ENCODE measurements at places on chromosomes 16 and 17.

DNA sequence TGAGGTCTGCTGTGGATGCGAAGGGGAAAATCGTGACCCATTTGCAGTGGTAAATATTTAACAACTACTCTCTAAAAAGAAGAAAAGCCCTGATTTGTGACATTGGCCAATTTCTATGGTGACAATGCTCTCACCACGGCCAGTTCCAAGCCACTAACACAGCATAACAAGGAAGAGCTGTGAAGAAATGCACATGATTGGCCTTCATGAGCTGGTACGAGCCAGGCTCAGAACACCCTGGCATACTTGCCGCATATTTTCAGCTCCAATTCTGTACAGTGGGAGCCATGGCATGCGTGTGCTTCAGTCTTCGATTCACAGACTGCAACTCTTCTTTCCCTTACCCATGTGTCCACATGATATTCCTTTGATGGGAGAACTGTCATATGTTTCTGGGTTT lies 363.9 kb upstream of the CDH5 start:
- no peak for DNase-seq

DNA sequence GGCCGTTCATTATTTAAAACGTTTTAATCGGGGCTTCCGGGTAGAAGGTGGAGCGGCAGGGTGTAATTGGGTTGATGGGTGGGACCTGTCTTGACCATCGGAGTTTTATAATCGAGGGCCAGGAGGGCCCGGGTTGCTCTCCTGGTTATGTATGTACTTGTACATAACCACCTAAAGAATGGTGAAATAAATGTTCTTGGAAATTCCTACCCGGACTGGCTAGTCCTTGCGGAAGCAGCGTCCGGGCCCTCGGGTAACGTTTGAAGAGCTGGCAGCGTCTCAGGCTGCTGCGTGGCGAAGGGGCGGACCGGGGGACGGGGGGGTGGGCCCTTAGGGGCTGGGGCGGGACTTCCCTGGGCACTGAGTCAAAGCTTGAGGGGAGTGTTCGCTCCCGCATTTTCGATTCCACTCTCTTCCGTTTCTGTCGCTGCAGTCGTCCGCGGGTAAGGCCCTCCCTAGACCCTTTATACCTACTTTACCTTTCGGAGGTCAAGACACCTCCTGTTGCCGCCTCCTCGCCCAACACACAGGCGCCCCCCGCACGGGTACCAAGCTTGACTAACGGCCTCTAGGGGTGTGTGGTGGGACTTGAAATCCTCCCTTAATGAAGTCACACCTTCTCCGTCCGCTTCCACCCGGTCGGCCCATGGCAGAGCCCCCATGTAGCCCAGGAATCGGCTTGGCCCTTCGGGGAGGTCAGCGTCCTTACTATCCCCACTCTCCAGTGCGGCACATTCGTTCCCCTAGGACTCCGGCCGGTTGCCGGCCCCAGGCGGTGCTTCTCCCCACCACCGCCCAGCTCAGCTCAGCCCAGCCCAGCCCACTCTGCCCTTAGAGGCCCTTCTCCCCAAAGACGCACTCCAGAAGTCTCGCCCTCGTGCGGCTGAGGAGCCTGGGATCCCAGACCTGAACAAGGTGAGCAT lies at the start of gene TMEM106A:
TSS of gene TMEM106A (plus strand) at position 396 of the 923 bp plus-strand sequence. CDS start 1,167 bp downstream, outside the sequence.
- DNase-seq: peak; percentile 90

- DNase-seq: no peak
These were observed 63.3 kb downstream of the USP32 start for GRCh38 chr17:60328679-60329078.

DNA sequence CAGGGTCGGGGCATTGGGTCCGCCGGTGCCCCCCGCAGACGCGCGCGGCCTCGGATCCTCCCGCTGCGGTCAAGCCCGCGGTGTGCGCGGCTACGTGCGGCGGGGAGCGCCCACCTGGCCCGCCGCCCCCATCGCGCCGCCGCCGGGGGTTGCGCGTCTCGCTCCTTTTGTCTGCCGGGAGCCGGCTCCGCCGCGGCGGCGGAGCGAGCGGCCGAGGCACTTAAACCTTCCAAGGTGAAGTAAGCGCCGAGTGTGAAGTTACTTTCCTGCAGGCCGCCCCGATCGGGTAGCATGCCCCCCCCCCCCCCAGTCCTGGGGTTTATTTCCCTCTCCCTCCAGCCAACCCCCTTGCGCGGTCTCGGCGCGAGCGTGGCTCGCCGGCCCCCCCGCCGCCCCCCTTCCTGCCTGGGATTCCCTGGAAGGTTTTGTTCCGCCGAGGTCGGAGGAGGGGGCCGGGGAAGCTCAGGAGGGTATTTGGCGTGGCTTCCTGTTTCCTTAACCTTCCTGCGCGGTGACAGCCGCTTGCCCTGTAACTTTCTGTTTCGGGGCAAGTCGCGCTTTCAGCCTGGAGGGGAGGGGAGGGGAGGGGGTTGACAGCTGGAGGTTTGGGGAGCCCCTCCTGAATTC lies 56.6 kb upstream of the GSE1 start:
- DNase-seq: no peak

DNA sequence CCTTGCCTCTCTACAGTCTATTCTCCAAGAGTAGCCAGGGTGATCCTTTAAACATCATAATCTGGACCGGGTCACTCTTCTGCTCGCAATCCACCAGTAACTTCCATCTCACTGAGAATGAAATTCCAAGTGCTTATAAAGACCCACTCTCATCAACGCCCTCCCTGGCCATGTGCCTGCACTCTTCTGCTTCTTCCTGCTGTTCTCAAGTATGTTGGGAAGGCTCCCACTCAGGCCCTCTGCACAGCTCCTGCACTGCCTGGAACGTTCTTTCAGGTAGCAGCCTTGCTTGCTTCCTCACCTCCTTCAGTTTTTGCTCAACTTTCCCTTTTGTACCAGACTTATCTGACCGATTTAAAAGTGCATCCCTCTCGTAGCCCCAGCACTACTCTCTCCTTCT lies 44.4 kb downstream of the BRD7 start:
- no peak for DNase-seq

- no peak for DNase-seq
These were observed 772 bp upstream of the NUP93 start for GRCh38 chr16:56728980-56729734.

DNA sequence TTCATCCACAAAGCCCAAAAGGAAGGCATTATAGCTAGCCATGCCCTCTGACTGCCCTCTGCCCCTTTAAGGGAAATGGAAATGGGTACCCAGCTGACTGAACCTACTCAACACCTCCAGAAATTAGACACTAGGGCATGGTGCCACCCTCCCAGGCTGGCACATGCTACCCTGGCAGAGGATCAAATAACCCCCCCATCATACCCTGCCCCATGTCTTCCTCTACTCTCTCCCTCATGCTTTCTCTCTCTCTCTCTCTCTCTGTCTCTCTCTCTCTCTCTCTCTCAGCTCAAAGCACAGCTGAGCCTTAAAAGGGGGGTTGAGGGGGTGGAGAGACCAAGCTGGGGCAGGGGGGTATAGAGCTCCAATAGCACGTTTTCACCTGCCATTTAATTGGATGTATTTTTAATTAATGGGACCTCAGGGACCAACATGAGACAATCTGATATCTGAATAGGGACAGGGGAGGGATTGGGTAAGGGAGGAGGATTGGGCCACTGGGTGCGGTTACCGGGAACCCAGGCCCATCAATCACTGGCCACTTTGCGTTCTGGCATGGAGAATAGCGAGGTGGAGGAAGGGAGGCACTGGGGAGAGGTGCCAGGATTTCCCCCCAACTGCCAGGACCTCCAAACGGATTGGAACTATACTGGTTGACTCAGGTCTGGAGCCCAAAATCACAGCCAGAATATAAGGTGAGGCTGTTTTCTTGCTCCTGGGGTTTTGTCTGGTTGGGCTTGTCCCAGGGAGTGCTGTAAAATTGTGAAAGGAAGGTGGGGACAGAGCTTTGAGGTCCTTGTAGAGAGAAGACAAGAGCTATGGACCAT lies 57.8 kb downstream of the NEUROD2 start:
- DNase-seq: no peak

GRCh38 chr16:1572673-1573072 lies 39.2 kb downstream of the IFT140 start:
- DNase-seq: no peak

- DNase-seq: no peak
These were observed 63.7 kb downstream of the RPH3AL start for GRCh38 chr17:288802-289356.

DNA sequence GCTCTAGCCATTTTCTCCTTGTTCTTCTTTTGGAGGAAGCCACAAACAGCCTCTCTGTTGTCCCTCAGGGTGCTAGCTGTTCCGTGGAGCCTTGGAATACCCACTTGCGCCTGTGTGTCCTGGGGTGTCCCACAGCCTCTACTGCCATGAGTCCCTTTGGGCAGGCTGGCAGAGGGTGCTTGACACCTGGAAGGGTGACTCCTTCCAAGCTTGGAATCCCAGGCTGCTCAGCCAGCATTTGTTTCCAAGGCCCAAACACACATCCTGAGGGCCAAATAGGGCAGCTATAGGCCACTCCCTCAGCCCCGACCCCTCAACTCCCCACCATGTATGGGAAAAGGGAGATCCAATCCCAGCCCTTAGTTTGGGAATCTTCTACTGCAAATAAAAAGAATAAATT lies 14.9 kb downstream of the ZNHIT3 start:
- DNase-seq: no peak

GRCh38 chr16:17313085-17313611 lies 157.6 kb downstream of the XYLT1 start:
- DNase-seq: no peak

DNA sequence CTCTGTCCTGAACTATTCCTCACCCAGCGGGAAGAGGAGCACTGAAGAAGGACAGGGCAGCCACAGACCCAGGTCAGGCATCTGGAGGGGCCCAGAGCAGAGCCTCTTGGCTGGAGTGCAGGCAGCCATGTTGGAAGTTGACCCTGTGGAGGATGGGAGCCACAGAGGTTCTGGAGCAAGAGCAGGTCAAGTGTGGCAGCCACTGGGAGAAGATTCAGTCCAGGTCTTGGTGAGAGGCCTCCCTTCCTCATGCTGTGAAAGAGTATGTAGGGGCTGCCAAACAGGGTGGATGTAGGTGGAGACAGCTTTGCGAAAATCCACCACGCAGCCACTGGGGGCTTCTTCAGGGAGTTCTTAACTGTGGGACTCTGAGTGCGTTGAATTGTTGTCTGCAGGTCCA lies 590 bp upstream of the CD79B start:
- DNase-seq: no peak

DNA sequence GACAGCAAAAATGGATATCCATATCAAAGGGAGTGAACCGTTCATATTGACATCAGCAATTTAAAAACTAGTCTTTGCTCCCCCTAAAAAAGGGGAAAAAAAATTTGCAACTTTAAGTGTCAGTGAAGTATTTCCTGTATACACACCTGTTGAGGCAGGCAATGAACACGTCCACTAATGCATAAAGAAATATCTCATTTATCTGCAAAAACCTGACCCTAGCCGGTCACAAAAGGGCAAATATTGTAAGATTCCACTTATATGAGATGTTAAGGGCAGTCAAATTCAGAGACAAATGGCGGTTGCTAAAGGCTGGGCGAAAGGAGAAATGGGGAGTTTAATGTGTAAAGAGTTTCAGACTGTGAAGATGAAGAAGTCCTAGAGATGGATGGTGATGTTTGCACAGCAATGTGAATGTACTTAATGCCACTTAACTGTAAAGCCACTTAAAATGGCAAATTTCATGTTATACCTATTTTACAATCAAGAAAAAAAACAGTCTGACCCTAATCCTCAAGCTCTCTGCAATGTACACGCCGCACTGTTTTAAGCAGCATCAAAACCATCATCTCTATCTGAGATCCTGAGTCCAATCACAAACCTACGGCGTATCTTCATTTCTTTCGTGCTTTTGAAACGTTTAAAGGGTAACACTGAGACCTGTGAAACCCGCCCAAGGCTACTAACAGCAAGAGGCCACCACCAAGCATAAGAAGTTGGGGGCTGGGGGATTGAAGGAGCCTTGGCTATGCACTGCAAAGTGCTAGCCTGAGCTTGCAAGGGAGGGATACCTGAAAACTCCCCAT lies 1.1 kb downstream of the PARN start:
- DNase-seq: no peak

GRCh38 chr17:19254651-19255050 lies 17.5 kb downstream of the EPN2 start:
- DNase-seq: no peak

DNA sequence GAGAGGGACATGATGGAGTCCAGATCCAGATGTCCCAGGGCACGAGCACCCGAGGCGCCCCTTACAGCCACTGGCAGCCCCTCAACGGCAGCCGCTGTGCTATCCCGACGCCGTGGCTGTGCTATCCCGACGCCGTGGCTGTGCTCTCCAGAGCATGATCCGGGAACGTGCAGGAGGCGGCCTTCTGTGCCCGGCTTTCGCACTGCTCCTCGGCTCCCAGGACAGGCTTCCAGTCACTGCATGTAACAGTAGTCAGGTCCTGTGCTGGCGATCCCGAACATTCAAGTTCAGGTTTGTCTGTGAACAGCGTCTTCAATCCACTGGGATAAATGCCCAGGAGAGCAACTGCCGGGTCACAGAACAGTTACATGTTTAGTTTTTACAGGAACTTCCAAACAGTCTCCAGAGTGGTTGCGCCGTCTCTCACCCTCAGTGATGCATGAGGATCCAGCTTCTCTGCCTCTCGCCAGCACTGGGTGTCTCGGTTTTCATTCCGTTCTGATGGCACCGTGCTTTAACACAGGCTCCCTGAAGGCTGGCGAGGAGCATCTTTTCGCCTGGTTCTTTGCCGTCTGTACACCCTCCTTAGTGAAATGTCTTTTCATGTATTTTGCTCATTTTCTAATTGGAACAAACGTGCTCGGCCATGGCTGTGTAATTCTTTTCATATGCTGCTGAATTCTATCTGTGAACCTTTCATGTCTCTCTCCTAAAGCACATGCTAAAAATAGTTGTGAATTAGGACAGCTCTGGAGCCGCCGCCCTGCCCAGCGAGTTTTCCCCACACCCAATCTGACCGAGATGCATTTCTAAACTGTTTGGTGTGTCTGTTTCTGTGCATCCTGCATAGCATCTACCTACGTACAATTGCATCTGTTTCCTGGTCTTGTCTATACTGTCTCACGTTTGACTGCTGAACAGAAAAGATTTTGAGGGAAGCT lies 72.6 kb upstream of the METRNL start:
- peak; percentile 64 for DNase-seq

DNA sequence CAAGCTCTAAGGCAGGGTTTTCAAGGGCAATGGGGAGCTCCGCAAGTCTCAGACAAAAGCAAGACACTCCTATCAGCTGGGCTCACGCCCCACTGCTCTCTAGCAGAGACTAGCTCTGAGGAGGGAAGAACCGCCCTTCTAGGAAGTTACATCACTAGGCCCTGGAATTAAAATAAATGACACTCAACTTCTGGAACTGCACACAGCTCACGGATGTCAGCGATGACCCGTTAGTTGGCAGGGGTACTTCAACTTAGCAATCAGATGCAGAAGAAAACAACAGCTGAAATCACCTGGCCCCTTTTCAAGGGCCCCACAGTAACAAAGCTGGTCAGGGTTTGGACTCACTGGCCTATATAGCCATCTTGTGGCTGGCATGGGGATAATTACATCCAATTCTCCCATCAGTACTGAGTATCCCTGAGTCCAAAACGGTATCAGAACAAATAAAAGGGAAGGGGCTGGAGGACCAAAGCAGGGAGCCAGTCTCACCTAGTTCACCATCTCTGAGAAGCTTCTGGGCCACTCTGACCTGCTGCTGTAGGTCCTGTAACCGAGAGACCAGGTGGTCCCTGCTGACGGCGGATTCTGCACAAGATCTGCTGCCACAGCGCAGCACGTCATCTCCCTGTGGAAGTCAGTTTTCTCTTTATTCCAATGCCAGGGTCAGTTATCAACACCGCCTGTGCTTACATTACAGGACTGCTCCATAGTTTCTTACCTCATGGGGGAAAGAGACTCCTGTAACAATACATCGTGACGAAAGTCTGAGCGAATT lies 22.2 kb downstream of the SERPINF1 start:
- no peak for DNase-seq

GRCh38 chr17:77189148-77189547 lies 48.4 kb downstream of the SEC14L1 start:
- no peak for DNase-seq

GRCh38 chr16:58425245-58425644 lies 33.0 kb downstream of the GINS3 start:
- no peak for DNase-seq

All from vagina (tissue), 2 donors.